ENCODE measurements at places on chromosomes 13 and 19.

DNA sequence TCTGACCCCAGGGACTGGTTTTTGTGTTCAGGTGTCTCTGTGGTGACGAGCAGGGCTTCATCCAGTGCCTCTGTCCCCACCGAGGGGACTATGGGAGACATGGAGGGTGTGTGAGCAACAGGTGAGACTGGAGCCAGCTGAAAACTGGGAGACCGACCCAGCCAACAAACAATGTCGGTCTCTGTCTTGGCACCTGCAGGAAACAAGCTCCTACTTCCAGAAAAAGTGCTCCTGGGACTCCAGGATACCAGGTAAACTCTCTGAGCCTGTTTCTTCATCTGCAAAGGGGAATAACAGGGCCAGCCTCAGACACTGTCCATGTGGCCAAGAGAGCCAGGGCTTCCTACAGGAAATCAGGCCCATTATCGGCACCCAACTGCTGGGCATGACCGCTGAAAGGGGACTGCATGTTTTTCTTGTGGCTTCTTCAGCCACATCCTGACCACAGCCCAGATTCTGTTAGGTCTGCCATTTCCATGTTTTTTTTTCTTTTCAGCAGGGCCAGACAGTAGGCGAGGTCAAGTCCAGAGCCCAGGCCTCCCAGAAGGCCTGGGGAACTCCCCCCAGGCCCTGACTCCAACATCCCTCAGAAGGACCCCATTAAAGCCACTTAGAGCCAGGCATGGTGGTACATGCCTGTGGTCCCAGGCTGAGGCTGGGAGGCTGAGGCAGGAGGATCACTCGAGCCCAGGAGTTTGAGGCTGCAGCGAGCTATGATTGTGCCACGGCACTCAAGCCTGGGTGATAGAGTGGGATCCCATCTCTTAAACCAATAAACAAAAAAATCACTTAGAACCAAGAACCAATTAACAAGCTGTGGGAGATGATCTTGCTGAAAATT is 836 bp upstream of the BST2 start:
- DNase-seq, result no peak

- DNase-seq, result no peak
These were observed 60.5 kb downstream of the PARP4 start for GRCh38 chr13:24452044-24452443.

DNA sequence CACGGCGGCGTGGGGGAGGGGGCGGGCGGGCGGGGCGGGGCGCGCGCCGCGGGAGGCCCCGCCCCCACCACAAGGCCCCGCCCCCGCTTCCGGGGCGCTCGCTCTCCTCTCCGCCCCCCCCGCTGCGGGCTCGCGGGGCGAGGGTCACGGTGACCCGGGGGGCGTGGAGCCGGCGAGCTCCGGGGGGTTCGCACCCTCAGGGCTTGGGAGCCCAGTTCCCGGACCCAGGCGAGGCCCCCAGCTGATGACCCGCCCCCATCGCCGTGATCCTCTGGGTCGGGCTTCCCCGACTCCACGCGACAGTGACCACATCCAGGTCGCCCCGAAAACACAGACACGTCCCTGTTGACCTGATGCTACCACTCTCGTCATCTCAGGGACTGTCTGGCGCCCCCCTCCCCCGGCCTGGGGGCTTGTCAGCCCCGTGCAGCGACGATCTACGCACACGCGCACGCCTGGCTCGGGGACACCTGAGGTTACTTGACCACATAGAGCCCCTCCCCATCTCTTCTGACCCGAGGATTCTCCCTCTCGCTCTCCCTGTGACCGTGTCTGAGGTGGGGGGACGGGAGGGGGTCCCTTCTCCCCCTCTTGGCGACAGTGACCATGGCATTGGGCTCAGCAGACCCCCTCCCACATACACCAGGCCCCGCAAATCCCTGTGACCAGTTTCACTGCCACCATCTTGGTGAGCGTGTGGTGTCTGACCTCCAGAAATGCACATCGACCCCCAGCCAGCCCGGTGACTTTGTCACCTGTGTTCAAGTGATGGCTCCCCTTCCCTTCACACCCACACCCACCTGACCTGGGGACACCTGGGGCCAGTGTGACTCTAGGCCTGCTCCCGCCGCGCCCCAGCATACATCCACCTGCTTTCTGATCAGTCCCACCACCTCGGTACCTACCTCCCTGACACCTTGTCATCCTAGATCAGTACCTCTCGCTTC is 670 bp downstream of the MAP2K7 start:
- no peak for DNase-seq

DNA sequence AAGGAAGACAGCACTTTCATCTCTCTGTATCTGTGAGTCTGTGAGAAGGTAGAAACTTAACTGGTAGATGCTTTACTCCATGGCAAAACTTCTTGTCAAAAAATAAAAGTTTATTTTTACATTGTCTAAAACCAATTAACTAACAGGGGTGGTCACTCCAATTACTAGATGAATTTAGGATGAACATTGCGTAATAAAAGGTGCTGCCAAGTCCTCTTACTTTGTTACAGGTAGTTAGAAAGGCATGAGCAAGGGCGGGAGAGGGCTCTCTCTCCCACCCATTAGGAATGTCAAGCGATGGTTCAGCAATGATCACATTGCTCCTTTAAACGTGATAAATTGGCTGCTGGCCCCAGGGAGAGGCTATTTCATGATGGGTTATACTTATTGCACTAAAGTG is 512.3 kb downstream of the SLITRK5 start:
- no peak for DNase-seq

DNA sequence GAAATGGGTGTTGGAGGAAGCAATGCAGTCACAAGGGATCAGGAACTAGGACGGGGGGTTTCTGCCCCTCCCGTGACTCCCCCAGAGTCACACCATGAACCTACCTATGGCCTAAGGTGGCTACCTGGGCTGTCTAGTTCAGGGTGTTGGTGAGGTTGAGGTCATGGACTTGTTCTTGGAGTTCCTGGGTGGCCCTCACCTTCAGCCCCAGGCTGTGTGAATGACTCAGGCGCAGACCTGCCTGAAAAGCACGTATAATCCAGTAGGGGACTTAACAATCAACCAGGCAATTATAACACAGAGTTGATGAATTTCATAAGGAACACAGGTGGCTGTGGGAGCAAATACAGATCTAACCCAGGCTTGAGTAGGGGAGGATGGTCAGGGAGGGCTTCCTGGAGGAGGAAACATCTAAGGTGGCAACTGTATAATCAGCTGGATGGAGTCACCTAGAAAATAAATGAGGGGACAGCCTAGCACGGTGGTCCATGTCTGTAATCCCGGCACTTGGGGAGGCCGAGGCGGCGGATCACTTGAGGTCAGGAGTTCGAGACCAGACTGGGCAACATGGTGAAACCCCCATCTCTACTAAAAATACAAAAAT is 25.6 kb upstream of the ADGRE1 start:
- no peak for DNase-seq

GRCh38 chr19:38726761-38727301 is 17.4 kb downstream of the CAPN12 start:
- DNase-seq, result no peak

DNA sequence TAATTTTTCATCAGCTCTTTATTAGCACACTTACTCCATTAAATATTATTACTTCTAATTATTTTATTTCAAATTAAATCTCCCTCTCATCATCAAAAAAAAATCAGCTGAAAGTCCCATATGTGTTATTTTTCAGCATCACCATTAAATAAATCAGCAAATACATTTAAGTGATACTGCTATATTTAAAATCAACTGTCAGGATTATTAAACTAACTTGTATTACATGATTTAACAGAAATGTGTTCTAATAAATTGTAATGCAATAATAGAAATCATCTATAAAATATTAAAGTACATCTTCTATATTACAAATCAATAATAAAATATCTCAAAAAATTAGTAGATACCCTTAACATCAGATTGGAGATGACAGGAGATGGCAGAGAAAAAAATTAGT is 538.6 kb upstream of the MIR17HG start:
- DNase-seq, result no peak

DNA sequence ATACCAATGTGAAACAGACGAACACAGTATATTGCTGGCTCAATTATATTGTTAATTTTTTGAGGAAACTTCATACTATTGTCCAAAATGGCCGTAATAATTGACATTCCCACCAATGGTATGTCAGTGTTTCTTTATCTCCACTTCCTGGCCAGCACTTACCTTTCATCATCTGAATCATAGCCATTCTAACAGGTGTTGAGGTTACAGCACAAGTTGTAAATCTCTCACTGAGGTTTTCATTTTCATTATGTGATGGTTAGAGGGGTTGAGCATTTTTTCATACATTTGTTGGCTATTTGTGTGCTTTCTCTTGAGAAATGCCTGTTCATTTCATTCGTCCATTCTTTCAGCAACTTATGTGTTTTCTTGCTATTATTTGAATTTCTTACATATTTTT is 824.0 kb downstream of the UQCRFS1 start:
- no peak for DNase-seq

- no peak for DNase-seq
These were observed 3.7 kb upstream of the TECR start for GRCh38 chr19:14525729-14526128.

- no peak for DNase-seq
These were observed 10.7 kb downstream of the TMEM160 start for GRCh38 chr19:47037766-47038165.

- DNase-seq, result peak; percentile 62
These were observed 802.7 kb downstream of the PCDH9 start for GRCh38 chr13:66427458-66427861.

GRCh38 chr13:48749144-48749543 is 95.4 kb downstream of the CYSLTR2 start:
- no peak for DNase-seq

- DNase-seq, result no peak
These were observed 22.5 kb downstream of the OBI1 start for GRCh38 chr13:78636495-78636894.

DNA sequence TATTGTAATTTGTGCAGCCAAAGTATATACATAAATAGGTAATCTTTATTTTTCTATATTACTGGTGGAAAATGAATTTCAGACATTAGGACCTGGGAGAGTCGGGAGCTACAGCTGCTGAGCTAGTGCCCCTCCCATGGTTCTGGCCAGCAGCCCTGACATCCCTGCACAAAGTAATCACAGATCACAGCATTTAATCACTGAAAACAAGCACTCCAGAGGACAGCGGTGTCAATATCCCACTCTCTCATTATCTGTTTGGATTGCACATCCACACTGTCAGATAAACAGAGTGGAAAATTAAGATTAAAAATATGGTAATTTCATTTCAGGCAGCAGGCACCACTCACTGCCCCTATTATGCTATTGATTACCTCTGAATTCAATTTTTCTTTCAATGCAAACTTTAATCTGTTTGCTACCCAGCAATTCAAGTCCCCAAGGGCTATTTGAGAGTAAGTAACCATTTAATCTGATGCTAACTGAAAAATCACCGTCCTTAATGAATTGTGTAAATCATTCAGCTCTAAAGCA is 254.1 kb upstream of the SOX21 start:
- no peak for DNase-seq

- no peak for DNase-seq
These were observed 88.6 kb downstream of the FGF9 start for GRCh38 chr13:21759463-21759862.

DNA sequence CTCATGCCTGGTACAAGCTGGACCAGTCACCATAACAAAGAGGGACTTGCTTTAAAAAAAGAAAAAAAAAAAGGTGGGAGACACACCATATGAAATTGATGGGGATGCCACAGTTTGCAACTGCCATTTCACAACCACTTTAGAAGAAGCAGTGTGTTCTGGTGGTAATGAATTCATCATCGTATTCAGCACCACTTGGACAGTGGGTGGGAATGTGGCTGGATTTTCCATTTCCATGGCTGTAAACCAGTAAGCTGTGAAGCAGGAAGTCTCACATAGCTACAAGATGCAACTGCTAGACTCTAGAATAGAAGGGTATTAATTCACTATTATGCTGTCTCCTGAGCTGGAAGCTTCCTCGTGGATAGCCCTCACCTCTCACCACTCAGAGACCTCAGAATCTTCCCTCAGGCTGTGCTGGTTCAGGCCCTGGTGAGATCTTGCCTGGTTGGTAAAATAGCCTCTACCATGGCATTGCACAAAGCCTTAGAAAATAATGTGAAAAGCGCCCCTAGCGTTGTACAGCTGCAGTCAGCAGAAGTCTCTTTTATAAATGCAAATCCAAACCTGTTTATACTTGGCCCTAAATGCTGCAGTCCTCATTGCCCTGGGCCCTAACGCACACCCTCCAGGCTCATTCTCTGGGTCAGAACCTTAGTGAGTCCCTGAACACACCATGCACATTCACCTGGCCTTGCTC is 150.7 kb downstream of the KCTD15 start:
- no peak for DNase-seq

GRCh38 chr19:2848616-2849015 is 7.3 kb downstream of the ZNF555 start:
- DNase-seq, result no peak

- DNase-seq, result no peak
These were observed 4.4 kb downstream of the TRIP10 start for GRCh38 chr19:6743714-6744380.

GRCh38 chr19:1942934-1943555 is 2.1 kb downstream of the CSNK1G2 start:
- no peak for DNase-seq

GRCh38 chr19:19053508-19054314 is 10.1 kb upstream of the SLC25A42 start:
- DNase-seq, result peak; percentile 35

GRCh38 chr19:18562086-18562485 is 4.4 kb downstream of the KXD1 start:
- no peak for DNase-seq

DNA sequence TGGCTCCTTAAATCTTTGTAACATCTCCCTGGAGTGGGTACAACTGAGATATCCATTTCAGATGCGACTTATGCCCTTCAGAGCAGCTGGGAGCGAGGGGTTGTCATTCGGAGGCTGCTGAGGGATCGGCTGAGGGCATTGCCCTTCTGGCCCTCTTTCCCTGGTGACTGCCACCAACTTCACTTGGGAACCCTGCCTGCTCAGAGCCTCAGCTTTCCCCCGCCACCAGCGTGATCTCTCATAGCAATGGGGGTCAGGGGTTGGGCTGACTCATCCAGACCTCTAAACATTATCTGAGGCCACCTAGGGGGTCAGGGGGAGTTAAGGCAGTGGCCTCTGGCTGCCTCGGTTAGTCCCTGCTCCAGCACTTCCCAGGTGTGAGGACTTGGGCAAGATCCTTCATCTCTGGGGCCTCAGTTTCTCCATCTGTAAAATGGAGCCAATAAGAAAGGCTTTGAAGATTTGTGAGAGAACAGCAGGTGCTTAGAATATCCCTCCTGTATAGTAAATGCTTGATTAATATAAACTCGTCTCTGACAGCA is 1.1 kb downstream of the PRX start:
- no peak for DNase-seq

- DNase-seq, result no peak
These were observed 62.2 kb downstream of the UNC13A start for GRCh38 chr19:17625980-17626379.

- no peak for DNase-seq
These were observed 66.7 kb upstream of the FNDC3A start for GRCh38 chr13:48909056-48909389.

- no peak for DNase-seq
These were observed 726 bp upstream of the UFM1 start for GRCh38 chr13:38348861-38349389.
